AG04450 (cell line): ENCODE measurements at places on chromosomes 3 and 15.

DNA sequence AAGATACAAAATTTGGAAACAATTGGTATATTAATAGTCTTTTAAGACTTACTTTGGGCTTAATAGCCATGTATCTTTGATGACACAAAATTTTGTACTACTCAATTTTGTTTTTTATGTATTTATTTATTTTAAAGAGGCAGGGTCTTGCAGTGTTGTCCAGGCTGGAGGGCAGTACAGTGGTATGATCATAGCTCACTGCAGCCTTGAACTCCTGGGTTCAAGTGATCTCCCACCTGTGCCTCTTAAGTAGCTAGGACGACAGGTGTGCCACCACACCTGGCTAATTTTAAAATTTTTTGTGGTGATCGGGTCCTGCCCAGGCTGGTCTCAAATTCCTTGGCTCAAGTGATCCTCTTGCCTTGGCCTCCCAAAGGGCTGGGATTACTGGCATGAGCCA is 6.5 kb downstream of the SPRED1 start:
- no peak for DNase-seq

GRCh38 chr3:185270262-185270955 is 16.6 kb upstream of the EHHADH start:
- no peak for DNase-seq

DNA sequence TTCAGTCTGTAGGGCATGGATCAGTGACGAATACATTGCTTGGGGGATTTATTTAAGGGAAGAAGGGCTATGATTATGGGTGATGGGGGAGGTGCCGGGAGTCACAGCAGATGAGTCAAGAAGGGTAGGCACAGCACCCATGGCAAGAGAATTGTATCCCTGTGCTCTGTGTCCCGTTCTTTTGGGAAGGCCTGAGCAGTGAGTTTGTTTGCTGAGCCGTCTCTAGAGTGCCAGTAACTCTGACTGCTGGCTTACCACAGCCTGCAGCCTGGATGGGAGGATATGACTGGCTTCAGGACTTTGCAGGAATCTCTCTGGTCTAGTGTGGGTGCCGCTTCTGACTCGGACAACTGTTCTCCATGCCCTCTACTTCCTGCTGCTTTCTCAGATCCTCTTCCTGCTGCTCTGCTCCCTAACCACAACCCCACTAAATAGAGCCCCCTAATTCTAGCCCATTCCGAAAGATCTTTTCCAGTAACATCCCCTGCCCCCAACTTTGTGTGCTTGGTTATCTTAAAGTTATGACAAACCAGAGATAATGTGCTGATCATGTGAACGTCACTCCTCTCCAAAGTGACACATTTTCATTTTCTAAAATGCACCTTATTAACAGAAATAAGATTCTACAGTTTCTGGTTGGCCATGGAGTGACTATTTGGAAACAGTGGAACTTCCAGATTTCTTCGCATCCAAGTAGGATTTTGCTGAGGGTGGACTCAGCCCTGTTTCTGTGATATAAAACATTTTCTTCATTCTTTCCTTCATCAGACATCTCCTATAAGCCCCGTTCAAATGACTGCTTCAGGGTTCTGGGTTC is 239.0 kb downstream of the SLCO3A1 start:
- no peak for DNase-seq

DNA sequence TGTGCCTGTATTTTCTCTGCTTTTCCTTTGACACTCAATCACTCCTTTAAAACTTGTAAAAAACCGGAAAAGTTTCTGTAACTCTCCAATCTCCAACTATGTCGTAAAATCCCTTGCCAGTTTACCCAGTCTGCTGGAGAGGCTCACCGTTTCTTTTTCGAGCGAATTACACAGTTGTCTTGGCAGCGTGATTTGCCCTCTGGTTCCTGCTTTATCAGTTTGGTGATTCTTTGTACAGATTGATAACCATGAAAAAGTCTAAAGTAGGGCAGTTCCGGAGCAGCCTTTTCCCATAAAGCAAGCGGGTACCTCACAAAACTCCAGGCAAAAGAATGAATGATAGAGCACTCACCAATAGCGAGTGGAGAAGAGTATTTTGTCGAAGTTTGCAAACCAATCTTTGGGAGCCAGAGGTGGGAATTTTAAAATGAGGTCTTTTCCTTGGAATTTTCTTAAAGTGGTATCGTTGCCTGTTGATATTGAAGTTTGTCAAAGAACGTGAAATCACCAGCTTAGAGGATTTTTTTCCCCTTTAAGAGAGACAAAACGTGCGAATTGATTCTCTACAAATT is at the start of gene TTC23:
TSS of gene TTC23 (minus strand) at position 312 of the 572 bp plus-strand sequence. CDS start 20,869 bp downstream, outside the sequence.
- peak; percentile 70 for DNase-seq

DNA sequence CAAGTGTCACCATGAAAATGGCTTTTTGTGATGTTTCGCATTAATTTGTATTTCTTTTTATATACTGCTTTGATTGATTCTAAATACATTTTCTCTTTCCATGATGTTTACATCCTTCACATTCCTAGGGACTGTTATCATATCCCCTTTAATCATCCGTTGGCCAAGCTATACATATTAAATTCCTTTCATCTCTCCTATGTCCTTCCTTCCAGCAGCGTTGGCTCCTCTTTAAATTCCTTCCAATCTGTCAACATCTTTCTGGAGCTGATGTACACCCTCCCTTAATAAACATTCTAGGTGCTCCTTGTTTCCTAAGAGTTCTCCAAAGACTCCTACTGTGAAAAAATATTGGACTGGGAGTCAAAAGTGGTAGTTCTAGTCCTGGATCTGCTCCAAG is 87.8 kb downstream of the IGF2BP2 start:
- peak; percentile 50 for DNase-seq

GRCh38 chr3:13850161-13850945 is 29.5 kb downstream of the WNT7A start:
- DNase-seq, result no peak

- DNase-seq, result no peak
Observed at GRCh38 chr3:39294446-39295183, 14.8 kb upstream of the CX3CR1 start.

DNA sequence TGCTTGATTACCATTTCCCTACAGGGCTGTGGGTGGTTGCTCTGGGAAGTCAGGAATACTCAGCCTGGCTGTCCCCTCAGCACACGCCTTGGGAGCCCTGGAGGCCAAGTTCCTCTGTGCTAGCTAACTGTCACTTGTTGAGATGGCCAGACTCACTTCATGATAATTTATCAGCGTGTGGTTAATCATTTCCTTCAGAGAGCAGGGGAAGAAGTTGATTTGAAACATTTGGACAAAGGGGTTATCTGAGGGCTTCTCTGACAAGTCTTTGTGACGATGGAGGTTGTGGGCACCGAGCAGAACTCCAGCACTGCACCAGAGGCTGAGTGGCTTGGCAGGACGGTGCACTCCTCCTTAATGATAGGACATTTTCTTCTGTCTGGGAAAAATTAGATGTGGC is 61.9 kb downstream of the WHAMM start:
- no peak for DNase-seq
